ENCODE measurements at places on chromosomes 2 and 18. TPM values are rescaled to one million over a fixed set of nuclear protein-coding genes. Genes with fewer than 3 reads are reported as not detected.

The ARL4C gene
- 163 TPM for total RNA-seq

The PHLPP1 gene
- 5.7 TPM for total RNA-seq

The VRK2 gene
- total RNA-seq, result 32.4 TPM

The DHX57 gene
- 26.6 TPM for total RNA-seq

All from aortic smooth muscle cell (primary cell).